Islet precursor cell (in vitro differentiated cells): ENCODE measurements at places on chromosomes 3 and 15.

DNA sequence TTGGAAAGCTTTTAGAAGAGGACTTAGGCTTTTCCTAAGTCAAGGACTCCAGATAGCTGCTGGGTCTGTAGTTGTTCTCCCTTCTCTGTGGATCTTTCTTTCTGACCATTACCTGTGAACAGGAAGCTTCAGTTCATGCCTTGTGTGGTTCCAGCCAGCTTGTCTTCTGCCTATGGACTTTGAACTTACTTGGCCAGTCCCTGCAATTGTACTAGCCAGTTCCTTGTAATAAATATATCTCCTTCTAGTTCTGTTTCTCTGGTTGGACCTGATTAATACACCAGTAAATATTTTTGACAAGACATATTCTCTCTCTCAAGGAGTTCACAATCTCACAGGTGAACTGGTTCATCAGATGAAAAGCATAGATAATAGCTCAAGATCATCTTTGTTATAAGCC lies 341.3 kb upstream of the DPPA4 start:
- DNase-seq = no peak

GRCh38 chr3:30964612-30965011 lies 70.2 kb upstream of the GADL1 start:
- DNase-seq = no peak

DNA sequence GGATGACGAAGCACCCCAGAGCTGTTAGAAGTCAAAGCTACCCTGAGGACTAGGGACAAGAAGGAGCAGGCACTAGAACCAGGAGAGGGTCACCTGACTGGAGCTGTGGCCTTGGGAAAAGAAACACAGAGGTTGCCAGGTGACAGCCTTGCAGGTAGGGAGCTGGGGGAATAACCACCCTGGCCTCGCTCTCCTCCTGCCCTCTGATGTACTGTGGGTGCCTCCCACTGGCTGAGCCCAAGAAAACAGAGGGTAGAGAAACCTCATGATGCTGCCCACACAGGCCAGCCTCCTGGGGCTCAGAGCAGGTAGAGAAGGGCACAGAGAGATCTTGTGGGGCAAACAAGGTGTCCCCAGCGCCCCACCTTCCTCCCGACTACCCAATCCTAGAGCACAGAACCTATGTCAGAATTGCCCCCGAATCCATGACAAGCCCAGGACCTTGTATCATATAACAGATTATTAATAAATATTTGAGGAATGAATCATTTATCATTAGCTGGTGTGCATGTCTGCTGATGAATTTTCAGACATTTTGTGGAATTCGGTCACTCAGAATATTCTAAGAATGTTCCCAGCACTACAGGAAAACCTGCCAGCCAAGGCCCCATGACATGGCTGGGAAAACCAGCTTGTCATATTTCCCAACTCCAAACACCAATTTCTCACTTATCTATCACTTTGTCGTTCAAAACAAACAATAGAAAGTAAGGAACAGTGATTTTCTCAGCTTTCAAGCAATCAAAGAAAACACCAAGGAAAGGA lies 59.8 kb upstream of the MEX3B start:
- DNase-seq = peak; percentile 68

DNA sequence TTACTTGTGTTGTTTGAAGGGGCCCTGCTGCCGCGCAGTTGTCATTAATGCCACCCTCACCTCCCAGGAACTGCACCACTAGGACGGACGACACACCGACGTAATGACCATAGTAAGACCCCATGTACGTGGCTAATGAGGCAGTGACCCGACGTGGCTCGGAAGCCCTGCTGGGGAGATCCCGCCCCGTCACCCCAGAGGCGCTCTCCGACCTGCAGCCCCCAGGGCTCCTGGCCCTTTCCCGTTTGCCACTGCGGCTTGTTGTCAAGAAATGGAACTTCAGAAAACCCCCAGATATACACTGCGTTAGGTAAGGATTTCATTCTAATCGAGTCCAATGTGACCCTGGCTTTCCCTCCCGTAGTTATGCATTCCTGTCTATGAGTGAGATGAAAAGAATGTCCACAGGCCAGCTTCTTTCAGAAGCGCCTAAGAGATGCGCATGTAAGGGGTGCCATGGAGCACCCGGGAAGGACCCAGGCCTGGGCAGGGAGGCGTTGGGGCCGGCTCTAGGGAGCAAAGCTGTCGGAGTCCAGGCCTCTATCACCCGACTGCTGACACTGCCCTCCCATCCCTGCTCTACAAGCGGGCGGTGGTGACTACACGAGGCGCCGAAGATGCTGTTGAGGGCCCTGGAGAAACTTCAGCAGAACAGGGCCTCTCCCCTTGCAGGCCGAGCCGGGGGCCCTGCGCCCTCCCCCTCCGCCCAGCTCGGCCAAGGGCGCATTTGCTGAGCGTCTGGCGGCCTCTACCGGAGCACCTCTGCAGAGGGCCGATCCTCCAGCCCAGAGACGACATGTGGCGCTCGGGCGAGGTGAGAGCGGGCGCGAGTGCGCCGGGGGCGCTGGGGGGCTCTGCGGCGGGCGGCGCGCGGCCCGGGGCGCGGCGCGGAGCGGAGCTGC lies at the start of gene GABRA5:
Gene GABRA5, plus strand, starts transcription at position 765 of the 902 bp plus-strand sequence. CDS start 2,187 bp downstream, outside the sequence.
- DNase-seq = peak; percentile 89

DNA sequence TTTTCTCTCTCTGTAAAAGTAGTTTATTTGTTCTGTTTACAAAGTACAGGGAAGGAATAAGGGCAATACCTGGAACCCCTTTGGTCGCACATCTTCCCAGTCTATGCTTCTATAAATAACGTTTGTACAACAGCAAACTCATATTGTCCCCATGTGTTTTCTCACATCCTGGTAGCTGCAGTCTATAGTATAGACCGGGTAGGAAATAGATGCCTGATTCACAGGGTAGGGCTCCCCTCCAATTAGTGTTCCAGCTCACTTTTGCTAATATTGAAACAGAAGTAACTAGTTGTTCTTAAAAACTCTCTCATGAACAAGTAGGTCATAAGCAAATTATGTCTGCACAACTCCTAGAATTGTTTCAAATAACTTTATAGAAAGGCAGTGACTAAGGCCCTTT lies 17.7 kb downstream of the ATG7 start:
- DNase-seq = no peak

DNA sequence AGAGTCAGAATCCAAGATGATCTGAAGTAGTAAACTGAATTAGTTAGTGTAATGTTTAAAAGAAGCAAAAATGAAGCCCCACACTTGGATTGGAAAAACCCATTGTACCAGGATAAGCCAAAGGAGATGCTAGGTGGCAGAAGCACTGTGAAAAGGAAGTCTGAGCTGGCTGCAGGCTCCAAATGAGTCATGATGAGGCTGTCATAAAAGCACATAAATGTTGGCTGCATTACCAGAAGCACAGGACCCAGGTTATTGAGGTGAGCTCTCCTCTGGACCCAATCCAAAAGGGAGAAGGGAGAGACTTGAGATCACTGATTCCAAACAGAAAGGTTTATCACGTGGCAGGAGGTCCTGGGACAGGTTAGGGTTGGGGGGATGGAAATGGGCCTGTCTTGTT lies 3.2 kb upstream of the ACAN start:
- peak; percentile 40 for DNase-seq

GRCh38 chr3:28982906-28983305 lies 298.0 kb upstream of the RBMS3 start:
- no peak for DNase-seq

GRCh38 chr3:42012935-42013690 lies 51.2 kb upstream of the ULK4 start:
- peak; percentile 80 for DNase-seq
